Stimulated activated CD4-positive, alpha-beta T cell treated with anti-CD3 and anti-CD28 coated beads, Interleukin-1b, Interleukin-23, amount 100 ng/mL, for 24 hours (primary cell): ENCODE measurements at places on chromosomes 16 and 17.

- DNase-seq, result no peak
Measured at GRCh38 chr17:66625311-66625767, 209.6 kb upstream of the CACNG5 start.

DNA sequence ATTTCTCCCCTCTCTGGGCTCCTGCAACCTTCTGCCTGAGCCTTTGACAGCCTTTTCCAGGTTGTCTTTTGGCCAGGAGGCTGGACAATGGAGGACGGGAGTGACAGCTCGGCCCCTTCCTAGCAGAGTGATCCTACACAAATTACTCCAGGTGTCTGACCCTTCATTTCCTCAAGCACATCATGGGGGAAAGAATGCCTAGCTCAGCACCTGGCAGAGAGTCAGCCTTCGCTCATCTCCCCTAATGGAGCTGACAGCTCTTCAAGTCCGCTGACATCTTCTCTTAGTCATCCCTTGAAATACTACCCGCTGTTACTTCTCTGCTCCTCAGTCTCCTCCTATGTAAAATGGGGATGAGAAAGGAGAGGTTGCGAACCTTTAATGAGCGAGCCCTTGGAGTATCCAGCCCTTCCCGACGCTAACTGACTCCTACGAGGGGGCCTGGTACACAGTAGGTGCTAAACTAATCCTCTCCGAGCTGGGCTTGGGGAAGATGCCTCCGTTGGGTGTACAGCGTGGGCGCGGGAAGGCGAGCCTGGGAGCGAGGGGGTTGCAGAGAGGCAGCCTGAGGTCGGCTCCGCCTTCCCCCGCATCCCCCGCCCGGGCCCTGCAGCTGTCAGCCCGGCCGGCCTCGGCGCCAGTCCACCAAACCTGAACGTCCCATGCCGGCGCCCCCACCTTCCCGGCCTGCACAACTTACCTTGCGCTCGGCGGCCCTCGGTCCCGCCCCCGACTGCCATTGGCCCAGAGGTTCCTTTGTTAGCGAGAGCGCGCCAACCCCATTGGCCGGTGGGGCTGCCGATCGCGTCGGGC is 480 bp upstream of the MPRIP start:
- DNase-seq, result peak; percentile 92

DNA sequence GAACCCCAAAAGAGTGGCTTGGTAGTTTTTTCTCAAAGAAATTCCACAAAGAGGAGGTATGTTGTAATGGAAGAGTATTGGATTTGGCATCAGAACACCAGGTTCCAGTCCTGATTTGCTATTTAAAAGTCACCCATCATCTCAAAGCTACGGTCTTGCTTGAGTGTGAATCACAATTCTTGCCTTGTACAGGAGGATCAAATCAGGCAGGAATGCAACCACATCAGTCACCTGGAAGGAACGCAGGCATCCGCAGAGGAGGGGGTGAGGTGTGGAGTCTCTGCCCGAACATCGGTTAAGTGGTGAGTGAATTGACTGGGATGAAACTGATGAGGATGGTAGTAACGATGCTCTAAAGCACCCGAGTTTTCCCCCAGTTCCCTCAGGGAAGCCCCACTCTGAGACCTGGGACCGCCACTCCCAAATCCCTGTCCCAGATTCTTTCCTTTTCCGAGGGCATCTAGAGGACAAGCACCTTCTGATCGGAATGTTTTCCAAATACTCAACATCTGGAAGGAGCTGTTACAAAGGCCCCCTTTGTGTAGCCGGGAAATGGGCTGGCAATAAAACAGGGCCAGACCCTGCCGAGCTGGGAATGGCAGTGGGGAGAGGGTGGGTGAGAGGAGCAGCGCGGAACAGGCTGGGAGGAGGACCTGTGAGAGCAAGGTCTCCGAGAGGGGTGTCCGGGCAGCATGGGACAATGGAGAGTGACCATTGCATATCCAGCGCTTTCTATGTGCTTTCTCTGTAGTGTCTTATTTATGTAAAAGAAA is 469.6 kb downstream of the SLC39A11 start:
- no peak for DNase-seq

- no peak for DNase-seq
Measured at GRCh38 chr17:79789943-79790804, 6.7 kb downstream of the CBX8 start.

DNA sequence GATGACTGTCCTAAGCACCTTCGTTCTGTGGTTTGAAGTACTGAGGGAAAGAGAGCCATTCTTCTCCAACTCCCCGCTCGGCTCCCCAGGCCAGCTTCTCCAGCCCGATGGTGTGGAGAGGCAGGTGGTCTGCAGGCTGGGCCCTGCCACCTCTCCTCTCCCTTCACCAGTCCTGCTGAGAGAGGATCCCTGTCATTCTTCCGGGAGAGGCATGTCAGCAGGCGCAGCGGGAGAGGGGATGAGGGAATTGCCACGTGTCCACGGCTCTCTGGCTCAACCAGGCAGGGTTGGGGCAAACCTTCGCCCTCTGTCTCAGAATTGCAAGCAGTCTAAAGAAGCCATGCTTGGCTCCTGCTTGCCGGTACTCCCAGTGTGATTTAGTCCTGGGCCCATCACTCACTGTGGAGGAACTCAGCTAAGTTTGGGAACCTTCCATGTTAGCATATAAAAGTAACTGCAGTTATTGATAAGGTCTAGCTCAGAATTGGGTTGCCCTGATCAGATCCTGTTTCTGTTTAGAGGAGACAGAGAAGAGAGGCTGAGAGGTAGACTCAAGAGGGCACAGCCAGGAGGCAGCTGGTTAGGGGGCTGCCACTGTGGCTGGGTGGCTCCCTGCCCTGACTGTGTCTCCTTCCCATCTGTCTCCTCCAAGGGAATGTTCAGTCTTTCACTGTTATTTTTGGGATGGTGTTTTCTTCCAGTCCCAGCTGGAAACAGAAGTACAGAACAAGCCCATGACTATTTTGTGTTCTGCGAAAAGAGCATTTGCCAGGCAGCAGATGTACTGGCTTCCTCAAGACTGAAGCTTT is 17.4 kb downstream of the HS3ST3B1 start:
- no peak for DNase-seq

DNA sequence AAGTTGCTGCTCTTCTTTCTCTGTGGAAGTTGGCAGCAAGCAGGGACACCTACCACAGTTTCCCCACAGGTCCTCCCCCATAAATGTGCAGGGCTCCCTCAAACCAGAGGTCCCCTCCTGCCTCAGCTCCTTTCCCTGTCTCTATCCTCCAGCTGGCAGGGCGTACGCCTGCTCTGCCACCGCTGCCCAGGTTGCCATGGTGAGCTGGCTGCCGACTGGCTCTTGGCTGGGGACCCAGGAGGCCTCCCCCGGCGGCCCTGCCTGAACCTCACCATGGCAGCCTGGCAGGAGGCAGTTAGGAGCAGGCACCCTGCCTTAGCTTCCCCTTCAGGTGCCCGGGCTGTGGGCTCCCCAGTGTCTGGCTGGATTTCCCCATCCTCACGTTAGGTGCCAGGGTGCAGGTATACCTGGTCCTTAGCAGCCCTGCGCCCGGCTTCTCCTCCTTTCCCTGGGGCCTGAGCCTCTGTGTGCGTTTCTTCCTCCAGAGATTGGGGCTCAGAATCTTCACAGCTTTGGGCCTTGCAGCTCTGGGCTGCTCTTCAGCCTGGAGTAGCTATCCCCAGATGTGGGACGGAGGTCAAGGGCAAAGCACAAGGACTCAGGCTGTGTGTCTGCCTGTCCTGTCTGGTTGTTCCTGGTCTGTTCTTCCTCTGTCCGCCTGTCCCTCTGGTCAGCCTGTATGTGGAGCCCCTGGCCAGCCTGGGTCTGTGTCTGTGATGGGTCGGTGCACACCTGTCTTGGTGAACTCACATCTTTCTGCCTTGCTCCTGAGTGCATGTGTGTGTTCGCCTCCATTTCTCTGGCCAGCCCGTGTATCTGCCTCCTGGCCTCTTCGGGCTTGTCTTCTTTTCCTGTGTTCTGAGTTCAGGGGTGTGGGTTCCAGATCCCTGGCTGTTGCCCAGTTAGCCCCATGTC is 15.7 kb downstream of the GJD3 start:
- no peak for DNase-seq

GRCh38 chr16:80663078-80663477 is 122.3 kb downstream of the DYNLRB2 start:
- DNase-seq, result no peak

DNA sequence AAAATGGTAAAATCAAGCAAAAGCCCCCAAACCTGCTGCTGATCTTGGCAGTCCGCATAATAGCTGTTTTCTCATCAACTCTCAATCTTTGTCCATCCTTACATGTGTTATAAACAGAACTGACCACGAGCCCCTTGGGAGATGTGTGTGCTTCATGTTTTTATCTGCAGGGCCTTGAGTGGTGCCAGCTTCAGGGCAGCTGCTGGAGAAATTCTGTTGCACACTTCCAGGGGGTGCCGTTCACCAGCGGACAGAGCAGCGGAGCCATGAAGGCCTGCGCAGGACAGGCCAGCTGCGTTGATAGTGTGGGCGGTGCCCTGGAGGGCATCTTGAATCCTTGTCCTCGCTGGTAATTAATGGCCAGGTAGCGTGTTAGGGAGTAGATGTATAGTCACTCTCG is 20.1 kb downstream of the MPRIP start:
- DNase-seq, result no peak

GRCh38 chr16:88702371-88703210 is 3.6 kb downstream of the RNF166 start:
- no peak for DNase-seq

GRCh38 chr16:21189311-21189710 is 22.1 kb downstream of the ZP2 start:
- no peak for DNase-seq

DNA sequence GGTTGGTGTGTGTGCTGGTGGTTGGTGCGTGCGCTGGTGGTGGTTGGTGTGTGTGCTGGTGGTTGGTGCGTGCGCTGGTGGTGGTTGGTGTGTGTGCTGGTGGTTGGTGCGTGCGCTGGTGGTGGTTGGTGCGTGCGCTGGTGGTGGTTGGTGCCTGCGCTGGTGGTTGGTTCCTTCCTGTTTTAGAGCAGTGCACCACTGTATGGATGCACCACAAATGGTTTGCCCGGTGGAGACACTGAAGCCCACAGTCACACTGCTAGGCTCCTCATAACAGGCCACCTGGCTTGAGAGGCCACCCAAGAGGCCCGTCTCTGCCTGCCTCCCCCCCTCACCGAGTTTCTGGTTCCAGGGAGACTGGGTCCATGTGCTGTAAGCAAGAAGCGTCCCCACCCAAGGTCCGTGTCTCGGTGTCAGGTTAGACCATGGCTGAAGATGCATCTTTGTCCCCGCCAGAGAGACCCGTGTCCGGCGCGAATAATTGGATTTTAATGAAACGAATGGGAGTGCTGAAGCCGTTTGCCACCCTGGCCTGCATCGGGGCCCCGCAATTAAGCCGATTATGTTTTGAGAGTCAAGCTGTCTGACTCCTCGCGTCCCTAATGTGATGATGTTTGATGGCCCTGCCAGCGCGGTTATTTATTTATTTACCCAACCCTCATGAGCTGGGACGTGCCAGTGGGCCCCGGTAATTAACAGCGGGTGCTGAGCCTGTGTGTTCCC is 161.3 kb upstream of the GSE1 start:
- DNase-seq, result no peak

DNA sequence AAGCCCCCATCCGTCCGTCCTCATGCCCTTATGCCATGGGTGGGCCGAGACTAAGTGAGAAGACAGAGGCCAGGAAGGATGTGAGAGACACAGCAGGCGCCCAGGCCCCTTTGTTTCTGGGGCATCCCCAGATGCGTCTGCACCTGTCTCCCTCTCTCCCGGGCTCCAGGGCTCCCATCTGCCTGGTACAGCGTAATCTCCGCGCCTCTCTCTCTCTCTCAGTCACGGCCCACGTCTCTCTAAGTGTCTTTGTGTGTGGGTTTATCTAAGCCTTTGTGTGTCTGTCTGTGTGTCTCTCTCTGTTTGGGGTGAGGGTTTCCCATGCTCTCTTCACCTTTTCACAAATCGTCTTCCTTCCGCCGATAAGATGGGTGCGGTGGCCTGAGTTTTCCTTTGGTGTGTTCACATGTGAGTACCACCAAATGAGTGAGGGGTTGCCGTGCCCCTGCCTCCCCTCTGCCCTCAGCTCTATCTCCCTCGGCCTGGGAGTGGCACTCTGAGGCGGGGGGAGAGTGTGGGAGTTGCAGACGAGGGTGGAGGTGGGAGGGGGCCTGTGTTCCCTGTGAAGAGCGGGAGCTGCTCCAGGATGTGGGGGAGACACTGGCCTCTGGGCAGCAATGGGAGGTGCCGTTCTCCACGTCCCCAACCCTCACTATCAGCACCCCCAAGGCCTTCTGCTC is 25.8 kb upstream of the ABCC3 start:
- no peak for DNase-seq

DNA sequence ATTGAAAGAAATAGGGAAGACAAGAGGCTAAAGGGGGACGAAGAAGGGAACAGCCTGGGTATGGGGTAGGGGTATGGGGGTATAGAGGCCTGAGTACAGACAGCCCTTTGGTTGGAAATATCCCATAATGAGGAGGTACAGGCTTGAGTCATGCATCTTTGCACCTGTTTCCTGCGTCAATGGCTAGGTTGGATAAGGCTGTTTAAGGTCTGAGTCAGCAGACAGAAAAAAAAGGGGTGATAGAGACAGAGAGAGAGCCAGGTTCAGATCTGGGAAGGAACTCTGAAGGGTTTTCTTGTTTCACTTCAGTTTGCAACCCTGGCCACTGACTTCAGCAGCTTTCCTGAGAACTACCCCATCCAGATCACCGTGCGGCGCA is 8.5 kb downstream of the FNDC8 start:
- no peak for DNase-seq

DNA sequence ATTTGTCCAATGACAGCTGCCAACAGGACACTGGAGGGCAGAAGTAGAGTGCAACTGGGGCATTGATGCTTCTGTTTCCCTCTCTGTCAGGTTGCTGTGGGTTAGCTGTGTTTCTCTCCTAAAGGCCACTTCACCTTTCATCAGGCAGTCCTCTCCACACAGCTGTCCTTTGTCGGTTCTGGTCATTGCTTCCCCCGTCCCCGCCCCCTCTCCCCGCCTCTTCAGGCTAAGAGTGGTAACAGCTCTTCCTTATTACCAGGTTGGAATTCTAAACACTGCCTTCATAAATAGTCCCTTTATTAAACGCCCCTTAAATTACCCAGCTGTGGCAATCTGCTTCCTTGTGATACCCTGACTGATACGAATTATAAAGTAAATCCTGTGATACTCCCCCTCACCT is 31.8 kb upstream of the NSRP1 start:
- DNase-seq, result no peak

- no peak for DNase-seq
Measured at GRCh38 chr17:66678827-66679226, 156.1 kb upstream of the CACNG5 start.

DNA sequence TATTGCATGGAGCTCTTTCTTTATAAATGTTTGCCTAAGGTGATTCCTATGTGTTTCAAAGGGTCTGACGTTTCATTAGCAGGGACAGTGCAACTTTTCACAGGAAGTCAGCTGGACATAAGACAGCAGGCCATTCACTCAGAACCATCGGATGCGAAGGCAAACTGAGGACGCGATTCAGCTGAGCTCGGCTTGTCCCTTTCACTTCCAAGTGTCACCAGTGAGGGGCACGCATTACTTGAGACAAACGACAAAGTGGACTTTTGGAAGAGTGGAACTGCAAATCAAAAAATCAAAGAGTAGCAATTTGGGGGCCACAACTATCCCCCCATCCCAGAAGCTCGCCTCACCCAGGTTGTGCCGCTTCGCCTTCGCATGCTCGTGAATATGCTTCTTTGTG is 14.6 kb downstream of the USP22 start:
- no peak for DNase-seq

GRCh38 chr17:46184696-46185095 is 8.5 kb downstream of the KANSL1 start:
- no peak for DNase-seq
